Keratinocyte (primary cell): ENCODE measurements at places on chromosomes 6 and 20. TPM values are rescaled to one million over a fixed set of nuclear protein-coding genes. Genes with fewer than 3 reads are reported as not detected.

DNA sequence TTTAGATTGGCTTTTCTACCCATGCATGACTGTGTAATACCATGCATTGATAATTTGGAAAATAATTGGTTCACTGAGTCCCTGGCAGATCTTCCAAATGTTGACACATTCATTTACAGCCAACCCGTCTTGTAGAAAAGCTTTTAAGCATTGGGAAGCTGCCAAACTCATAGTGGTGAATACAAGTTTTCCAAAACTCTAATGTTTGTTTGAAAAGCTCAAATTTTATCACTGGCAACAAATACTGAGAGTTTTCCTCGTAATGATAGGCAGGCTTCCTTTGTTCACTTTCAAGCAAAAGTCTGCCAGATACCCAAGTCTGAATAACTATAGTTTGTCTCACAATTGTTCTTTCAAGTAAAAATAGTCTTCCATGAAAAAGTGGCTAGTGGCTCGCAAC, 143.0 kb downstream of the FIG4 start:
- H3K4me3 ChIP-seq, result no peak overlapping the region
- no peaks in the 10 kb centered on the region for H3K4me1 ChIP-seq
- no peaks in the 10 kb centered on the region for H3K36me3 ChIP-seq
- DNase-seq, result no peak

- no peak for DNase-seq
- peaks cover 25% of the 10 kb centered on the region for H3K4me1 ChIP-seq
- no peaks in the 10 kb centered on the region for H3K27me3 ChIP-seq
These were observed 45.2 kb downstream of the SCP2D1 start for GRCh38 chr20:18858816-18859215.

GRCh38 chr6:113763876-113764275, 93.3 kb upstream of the MARCKS start:
- no peaks in the 10 kb centered on the region for H3K27me3 ChIP-seq
- H3K4me1 ChIP-seq, result peaks cover 18% of the 10 kb centered on the region
- peak; percentile 49 for DNase-seq

Gene SPATS1
- polyA plus RNA-seq, result not detected in 3 replicates

Gene EYS
- 0.17 to 0.34 TPM (median 0.24 TPM) in 3 replicates for polyA plus RNA-seq

Gene TPX2
- 7.1 to 32.5 TPM (median 31.5 TPM) in 3 replicates for polyA plus RNA-seq

DNA sequence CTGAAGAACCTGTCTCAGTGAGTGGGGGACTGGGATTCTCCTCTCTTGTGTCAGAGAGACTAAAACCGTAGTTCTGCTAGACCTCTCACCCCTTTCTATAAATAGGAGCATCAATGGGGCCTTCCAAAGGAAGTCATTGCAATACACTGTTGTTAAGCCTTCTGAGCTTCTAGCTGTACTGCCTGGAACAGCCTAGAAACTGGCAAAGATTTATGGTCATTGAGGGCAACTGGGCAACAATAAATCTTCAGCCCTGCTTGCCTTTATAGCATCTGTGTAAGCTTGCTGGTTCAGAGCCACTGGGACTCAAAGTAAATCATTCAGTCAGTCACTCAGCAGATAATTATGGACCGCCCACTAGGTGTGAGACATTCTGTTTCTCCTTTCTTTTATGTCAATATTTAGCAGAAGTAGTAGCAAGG, 53.2 kb downstream of the PPP1R14C start:
- no peak overlapping the region for H3K27ac ChIP-seq
- H3K27me3 ChIP-seq, result no peaks in the 10 kb centered on the region
- H3K4me1 ChIP-seq, result peaks cover 43% of the 10 kb centered on the region
- no peaks in the 10 kb centered on the region for H3K36me3 ChIP-seq
- no peak overlapping the region for H3K4me3 ChIP-seq

Gene EPB41L1
- polyA plus RNA-seq, result 1.2 to 2.6 TPM (median 1.8 TPM) in 3 replicates

GRCh38 chr6:107020239-107020638, 7.8 kb upstream of the MTRES1 start:
- DNase-seq, result no peak
- H3K27me3 ChIP-seq, result no peaks in the 10 kb centered on the region
- H3K36me3 ChIP-seq, result no peaks in the 10 kb centered on the region
- H3K4me3 ChIP-seq, result no peak overlapping the region

Gene TNFRSF6B
- polyA plus RNA-seq, result 51.9 to 151 TPM (median 58.1 TPM) in 3 replicates

DNA sequence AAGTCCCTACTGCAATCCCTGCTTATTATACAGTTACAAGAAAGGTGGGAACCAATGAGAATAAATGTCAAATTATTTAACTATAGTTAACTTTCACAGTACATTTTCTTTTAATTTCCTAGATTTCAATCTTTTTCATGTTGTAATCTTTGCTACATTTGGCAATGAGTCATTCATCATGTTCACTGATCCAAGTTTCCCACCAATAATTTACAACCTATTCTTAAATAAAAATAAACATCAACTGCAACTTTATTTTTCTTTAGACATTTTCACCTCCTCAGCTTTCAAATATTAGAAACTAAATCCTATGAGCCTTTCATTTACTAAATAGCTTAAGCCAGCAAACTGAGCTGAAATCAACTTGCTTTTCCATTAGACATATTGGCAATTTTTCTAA, 541.3 kb upstream of the BTBD3 start:
- peaks cover 24% of the 10 kb centered on the region for H3K4me1 ChIP-seq
- peak overlapping the region; percentile 62 for H3K27ac ChIP-seq
- no peaks in the 10 kb centered on the region for H3K36me3 ChIP-seq
- H3K4me3 ChIP-seq, result no peak overlapping the region
- no peak for DNase-seq

Gene UBE2C
- polyA plus RNA-seq, result 9.1 to 69.8 TPM (median 46.6 TPM) in 3 replicates

Gene SLC26A8
- 0.02 to 0.18 TPM (median 0.04 TPM) in 3 replicates for polyA plus RNA-seq

DNA sequence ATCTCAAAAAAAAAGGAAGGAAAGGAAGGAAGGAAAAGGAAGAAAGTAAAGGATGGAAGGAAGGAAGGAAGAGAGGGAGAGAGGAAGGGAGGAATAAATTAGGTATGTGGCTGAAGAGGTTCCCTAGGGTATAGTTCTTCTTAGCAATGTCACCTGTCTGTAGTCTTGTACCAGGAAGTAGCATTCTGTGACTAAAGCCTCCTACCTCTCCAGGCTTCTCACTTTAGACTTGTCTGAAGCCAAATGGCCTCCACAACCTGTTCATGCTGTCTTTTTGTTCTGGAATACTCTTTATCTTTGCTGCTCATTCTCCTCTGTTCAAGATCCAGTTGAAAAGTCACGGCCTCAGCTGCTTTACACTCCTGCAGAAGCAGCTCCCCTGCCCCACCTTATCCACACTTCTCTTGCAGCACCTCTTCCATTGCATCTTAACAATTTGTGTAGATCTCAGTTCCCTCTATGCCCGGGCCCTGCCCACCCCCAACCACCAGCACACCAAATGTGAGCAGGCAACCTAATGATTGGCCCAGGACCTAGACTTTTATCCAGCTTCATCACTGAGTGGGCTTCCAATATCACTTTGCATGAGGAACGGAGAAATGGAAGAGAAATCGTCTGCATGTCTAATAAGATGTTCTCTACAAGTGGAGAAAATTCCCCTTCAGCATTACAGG, 19.1 kb downstream of the GCNT2 start:
- DNase-seq, result no peak
- no peaks in the 10 kb centered on the region for H3K27me3 ChIP-seq
- H3K36me3 ChIP-seq, result peaks cover 1% of the 10 kb centered on the region

- no peaks in the 10 kb centered on the region for H3K4me1 ChIP-seq
- no peaks in the 10 kb centered on the region for H3K36me3 ChIP-seq
- H3K27me3 ChIP-seq, result no peaks in the 10 kb centered on the region
- no peak overlapping the region for H3K27ac ChIP-seq
These were observed 33.2 kb upstream of the TFAP2C start for GRCh38 chr20:56595746-56596475.

DNA sequence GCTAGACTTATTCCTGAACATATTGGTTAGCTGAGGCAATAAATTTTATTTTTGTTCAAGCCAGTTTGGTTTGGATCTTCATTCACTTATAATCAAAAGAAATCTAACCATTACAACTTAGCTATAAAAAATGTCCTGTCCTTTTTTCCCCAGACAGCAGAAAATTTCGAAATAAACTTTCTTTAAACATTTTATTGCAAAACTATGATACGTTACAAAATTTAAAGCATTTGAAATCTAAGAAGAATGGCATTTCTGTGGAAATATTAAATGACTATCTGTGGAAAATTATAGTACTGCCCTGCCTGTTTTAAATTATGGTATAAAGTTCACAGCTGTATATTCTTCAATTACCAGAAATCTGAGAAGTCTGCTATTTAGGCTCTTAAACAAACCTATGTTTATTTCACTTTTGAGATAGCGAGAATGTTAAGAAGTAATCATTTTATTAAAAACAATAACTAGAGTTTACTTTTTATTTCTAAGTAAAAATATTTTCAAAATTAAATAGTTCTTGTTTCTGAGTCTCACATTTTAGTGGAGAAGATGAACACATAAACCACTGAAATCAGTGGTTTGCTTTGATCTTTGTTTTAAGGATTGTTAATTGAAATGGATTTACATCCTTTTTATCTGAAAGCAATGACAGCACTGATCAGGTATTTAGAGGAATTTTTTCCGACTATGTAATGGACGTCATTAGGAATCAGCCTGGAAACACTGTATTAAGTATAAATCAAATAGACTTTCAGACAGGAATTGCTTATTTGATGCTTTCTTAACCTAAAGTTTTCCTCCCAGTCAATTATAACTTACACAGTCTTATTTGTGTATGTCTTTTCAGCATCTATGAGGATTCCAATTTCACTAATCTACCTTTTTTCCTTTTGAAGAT, 553.7 kb downstream of the COL12A1 start:
- DNase-seq, result no peak
- H3K27me3 ChIP-seq, result no peaks in the 10 kb centered on the region
- H3K36me3 ChIP-seq, result no peaks in the 10 kb centered on the region
- H3K27ac ChIP-seq, result no peak overlapping the region

DNA sequence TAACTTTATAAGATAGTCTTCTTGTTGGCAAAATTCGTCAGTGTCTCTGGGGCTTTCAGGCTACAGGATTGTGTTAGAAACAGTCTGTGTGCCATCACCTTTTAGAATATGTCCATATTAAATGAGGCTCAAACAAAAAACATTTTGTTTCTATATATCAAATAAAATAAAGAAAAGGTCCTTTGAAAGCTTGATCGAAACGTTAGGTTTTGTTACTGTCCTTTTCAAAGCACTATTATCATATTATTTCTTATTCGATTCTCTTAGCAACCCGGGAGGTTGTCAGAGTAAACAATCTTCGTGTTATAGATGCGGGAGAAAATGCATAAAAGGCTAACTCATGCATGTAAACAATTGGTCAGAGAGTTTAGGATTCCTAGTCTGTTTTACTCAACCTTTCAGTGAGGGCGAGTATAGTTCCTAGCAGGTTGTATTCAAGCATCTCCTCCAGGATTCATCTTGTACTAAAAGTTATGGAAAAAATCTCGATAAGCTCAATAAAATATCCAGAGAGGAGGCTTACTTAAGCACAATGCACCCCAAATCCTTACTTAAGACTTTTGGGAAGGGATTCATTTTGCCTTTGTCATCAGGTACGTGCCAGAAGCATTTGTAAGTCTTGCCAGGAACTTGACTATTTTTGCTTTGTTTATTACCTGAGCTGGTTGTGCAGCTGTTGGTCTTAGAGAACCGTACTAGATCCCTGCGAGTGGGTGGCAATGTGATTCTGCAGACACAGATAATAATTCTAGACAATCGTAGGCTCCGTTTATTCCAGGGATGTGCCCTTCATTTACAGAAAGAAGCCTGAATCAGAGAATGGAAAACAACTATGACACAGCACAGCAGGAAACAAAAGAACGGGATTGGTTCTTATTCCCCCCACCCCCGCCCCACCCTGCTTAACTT, 159.6 kb upstream of the ZNF217 start:
- peak overlapping the region; percentile 41 for H3K4me3 ChIP-seq
- peaks cover 64% of the 10 kb centered on the region for H3K4me1 ChIP-seq
- no peaks in the 10 kb centered on the region for H3K27me3 ChIP-seq
- peak overlapping the region; percentile 98 for H3K27ac ChIP-seq

DNA sequence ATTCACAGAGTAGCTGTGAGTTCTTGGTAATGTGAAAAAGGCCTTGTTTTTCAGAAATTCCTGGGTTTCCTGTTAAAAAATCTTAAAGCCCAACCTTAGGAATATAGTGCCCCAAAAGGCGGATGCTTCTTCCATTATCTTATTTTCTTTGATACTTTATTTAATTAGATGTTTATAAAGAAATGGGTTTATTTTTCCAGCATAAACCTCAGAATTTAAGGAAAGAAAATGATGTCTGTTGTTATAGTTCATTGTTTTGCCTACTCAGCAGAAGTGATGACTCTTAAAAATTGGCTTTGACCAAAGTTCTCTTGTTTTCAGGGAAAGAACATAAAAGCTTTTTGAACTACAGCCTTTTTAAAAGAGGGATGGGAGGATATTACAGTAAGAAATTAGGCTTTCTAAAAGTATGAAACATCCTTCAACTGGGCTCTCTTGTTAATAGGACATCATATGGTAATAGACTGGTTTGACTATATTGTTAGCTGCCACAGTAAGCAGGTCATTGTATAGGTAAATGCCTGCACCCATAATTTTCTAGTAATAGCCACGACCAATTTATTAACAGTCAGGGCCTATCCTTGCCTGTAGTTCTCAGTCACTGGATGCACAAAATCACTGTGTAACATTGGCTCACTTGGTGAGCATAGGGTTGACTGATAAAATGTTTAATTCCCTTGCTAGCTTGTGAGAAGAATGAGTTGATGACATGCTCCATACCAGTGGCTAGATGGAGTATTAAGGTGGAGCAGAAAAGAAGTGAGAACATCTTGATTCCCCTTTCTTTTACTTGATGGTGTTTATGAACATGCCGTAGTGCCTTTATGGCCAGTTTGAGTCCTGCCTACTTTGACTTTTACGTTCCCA, 5.2 kb downstream of the SRSF6 start:
- peaks cover 47% of the 10 kb centered on the region for H3K36me3 ChIP-seq
- H3K27ac ChIP-seq, result no peak overlapping the region
- H3K27me3 ChIP-seq, result no peaks in the 10 kb centered on the region

DNA sequence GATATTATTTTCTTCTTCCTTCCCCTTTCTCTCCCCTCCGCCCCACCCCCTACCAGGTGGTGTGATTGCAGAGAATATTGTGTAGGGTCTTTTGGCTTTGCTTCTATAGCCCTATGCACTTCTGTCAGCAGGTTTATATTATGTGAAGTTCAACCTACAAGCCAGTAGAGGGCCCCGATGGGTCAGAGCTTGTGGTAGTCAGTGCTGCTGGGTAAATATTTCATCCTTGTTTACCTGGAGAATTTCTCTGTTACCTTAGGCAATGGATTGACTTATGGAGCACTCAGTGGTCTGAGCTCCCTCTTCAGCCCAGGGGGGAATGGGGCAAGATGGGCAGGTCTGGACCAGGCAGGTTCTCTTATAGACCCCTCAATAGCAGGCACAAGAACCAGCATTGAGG, 720.9 kb downstream of the GRIK2 start:
- H3K4me3 ChIP-seq, result no peak overlapping the region
- no peaks in the 10 kb centered on the region for H3K27me3 ChIP-seq
- H3K27ac ChIP-seq, result no peak overlapping the region
- H3K36me3 ChIP-seq, result no peaks in the 10 kb centered on the region
- no peaks in the 10 kb centered on the region for H3K4me1 ChIP-seq

Gene BIRC7
- not detected in 3 replicates for polyA plus RNA-seq

DNA sequence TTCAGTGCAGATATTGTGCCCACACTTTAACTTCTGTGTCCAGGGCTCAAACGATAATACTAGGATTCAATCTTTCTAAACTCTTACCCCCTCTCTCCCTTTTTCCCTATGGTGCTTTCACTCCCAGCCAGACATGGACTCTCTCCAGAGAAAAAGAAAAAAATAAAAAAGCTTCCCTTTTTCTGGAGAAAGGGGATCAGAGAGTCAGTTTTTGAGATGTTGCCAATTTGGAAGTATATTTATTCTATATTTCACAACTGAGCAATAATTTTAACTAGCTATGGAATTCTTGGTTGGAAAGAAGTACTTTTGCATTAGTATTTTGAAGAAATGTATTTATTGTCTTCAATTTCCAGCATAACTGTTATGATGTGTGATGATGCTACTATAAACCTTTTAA, 72.2 kb upstream of the ZFP64 start:
- H3K4me1 ChIP-seq, result no peaks in the 10 kb centered on the region
- H3K27ac ChIP-seq, result no peak overlapping the region
- no peak overlapping the region for H3K4me3 ChIP-seq
- no peak for DNase-seq
